ENCODE measurements at places on chromosomes 1 and 21.
A peak's percentile ranks its signal among the peaks of the same experiment; 100 is the strongest.

- no peak for DNase-seq
These were observed 3.5 kb upstream of the FCMR start for GRCh38 chr1:206925106-206925736.

DNA sequence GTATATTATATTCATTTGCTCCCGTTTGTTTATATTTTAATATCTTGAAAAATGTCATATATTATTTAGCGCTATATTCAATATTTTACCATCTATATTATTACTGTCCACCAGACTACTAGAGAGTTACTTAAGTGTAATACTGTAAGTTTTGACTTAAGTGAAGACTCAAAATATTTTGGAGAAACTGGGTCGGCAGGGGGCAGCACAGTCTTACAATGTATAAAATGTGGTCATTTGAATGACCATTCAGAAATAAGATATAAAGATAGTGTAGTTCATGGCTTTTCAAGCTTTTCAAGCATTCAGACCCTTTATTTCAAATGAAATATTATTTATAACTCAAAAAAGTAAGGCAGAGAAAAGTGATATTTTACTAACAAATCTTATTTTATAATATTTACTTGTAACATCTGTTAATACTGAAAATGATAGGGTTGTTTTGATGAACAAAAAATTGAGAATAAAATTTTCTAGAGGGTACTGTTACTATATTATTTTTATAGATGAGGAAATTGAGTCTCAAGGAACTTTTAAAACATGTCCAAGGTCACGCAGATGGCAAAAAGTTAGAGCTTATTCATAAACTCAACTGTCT is 89.0 kb upstream of the SERTAD4 start:
- peak; percentile 58 for DNase-seq

DNA sequence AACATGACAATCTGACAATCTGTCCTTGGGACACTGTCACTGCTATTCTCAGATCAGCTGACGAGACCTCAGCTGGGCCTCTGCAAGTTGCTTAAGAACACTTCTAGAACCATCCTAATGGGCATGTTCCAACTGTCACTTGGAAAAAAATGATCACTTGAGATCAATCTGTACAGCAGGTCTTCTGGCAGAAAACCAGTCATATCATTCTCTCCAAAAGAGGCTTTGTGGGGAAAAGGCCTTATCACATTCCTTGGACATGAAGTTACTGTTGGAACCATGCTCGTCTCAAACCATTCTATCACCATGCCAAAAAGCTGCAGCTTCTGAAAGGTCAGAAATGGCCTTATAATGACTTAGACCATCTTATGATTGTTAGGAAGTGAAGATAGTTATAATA is 744.2 kb downstream of the USP25 start:
- no peak for DNase-seq

DNA sequence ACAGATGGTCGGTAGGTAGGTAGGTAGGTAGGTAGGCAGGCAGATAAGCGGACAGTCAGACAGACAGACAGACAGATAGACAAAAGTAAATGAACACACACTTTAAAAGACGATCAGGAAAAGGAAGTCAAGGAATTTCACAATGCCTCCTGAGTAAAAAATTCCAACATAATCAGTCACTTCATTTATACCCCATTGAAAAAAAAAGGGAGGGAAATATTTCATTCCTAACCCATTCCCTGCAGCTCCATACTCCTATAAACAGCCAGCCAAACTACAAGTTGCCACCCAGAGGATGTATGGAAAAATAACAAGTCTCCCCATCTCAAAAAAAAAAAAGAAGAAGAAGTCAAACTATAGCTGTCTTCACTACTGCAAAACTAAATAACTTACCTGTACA is 43.4 kb downstream of the ZZZ3 start:
- DNase-seq: no peak

DNA sequence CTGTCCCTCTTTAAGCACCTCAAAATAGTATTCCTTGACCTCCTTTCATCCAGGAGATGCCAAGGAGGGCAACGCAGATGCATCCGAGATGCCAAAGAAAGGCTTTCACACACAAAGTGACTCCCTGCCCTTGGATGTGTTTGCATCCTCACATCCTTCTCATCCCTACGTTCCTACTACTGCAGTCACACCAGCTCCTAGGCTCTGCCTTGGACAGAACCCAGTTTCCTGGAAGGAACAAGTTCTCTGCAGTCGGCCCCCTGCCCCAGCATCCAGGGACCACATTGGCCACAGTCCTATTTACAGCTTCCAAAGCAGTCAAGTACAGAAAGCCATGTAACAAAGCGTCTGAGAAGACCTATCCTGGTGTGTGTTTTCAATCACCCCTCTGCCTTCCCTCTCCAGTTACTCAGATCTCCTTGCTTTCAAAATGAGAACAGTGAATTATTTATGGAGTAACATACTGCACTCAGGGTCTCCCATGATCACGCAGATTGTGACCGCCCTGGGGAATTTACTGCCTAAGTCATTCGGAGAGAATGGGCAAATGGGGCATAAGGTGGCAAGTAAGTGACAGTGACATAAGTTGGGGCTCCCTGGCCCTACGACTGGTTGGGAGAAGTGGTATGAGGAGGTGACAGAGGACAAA is 21.8 kb upstream of the SRP9 start:
- no peak for DNase-seq

DNA sequence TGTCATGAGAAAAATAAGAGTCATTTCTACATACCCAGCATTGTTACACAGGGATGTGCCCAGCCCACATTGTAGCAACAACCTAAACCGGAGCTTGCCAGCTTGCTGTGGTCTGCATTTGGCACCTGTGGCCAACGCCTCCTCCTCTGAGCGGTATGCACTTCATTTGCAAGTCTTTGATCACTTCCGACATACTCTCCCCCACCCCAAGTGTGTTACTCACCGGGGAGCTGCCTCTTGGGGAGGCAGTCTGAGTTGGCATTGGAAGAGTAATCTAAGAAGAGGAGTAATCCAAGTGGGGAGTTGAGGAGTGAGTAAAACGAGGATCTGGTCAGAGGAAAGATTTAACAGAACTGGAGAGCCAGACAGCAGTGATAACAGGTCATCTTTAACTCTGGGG is 3.8 kb downstream of the BCL9 start:
- DNase-seq: peak; percentile 66

GRCh38 chr1:203361945-203362719 is 11.2 kb upstream of the FMOD start:
- no peak for DNase-seq

DNA sequence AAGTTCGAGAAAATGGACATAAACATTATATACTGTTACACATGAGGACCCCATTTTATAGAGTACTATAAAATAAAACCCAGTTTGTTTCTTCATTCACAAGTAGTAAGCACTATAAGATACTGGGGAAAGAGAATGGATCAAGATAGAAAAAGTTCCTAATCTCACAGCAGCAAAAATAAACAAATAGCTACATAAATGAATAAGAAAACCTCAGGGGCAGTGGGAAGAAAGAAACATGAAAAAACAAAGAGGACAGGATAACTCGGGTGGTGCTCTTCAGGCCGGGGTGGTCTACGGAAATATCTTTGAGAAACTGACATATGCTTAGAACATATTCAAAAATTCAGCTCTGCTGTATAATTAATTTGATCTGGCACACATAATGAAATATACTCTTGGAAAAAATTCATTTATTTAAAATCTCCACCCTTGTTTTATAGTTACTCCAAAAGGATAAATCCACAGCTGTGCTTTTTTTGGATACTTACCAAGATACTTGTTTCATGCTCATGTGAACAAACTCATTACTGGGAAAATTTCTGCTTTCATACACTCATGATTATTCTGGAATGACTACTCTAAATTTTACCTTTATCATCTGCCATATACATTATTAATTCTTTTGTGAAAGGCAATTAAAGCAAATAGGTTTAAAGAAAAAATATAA is 20.0 kb downstream of the CEP170 start:
- no peak for DNase-seq

- DNase-seq: no peak
These were observed 231.7 kb upstream of the AJAP1 start for GRCh38 chr1:4422504-4423289.

DNA sequence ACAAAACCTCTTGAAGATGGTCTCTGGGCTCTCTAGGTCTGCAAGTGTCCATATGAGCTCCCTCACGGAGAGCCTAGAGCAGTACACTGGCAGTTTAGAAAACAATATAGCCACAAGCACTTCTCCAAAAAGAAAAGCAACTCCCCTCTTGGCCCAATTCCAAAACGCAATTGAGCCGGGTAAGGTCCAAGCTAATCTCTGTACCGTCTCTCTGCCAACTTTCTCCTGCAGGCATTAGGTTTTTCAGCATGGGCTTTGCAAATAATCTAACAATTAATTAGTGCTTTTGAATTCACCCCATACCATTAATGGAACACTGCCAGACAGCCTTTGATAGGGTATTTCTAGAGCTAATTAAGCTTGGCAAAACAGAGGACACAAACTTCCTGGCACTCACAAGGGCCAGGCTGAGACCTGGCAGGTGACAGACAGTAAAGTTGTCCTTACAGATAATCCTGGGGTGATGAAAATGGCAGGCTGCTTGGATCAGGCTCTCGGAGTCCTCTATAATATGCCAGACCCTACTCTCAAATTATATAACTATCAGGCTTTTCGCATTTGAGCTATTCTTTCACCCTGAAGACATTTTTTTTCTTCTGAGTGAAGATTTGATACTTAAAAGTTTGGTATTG is 39.8 kb downstream of the TGFBR3 start:
- DNase-seq: no peak

GRCh38 chr1:170071378-170071777 is 3.1 kb downstream of the KIFAP3 start:
- no peak for DNase-seq

DNA sequence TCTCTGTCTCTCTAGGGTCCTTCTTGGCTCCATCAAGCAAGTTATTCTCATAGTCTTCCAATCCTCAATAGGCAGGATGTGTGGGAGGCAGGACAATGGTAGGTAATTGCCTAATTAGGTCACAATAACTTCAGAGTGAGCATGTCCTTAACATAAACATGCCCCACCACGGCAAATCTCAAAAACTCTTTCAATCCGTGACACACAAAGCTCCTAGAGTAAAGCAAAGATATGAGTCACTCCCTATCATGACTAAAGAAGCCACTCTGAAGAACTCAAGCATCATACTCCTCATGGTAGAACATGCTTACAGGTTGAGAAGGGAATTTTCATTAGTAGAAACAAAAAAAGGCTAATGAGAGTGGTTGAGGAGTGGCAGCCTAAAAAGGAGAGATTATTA is 4.9 kb downstream of the HAO2 start:
- no peak for DNase-seq

- no peak for DNase-seq
These were observed 2.0 kb downstream of the HPCAL4 start for GRCh38 chr1:39689214-39689613.

GRCh38 chr1:69739251-69739605 is 171.5 kb downstream of the LRRC7 start:
- no peak for DNase-seq

GRCh38 chr21:31330144-31330483 is 13.9 kb downstream of the TIAM1 start:
- no peak for DNase-seq

DNA sequence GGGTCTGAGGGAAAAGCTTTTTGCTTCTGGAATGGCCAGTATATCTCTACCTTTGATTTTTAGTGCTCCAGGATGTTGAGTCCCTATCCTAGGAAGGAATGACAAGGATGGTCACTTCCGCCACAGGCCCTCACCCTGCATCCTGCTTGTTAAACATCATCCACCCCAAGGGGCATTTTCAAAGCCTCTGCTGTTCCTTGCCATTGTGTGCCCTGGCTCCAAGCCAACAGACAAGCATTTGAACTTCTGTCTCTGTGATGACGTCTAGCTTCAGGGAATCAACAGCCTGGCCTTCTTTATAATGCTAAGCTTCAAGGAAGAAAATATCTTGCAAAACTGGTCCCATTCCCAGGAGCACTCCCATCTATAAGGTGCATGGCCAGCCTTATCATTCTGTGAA is 12.3 kb upstream of the JAM2 start:
- no peak for DNase-seq

- DNase-seq: no peak
These were observed 125.4 kb upstream of the DAB1 start for GRCh38 chr1:57549300-57549699.

DNA sequence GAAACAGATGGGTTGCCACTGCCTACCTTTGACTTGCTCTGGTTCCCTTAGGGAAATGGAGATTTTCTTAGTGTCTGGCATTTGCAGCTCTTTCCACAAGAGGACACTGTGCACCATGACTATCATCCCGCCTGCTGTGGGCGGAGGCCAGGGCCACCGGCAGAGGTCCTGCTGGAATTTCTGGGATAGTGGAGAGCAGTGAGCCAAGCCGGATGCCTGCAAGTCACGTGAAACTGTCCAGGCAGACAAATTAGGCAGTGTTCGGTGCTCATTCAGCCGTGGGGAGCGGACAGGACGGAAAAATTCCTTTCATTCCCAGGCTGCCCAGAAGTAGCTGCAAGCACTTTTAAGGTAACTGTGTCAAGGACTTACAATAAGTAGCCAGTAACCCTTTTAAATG is 43.4 kb downstream of the IGSF5 start:
- DNase-seq: peak; percentile 66

GRCh38 chr1:90476994-90477393 is 240.1 kb downstream of the BARHL2 start:
- DNase-seq: no peak

GRCh38 chr1:47996406-47997226 is 569 bp downstream of the TRABD2B start:
- DNase-seq: no peak

GRCh38 chr1:246800756-246801155 is 76.5 kb downstream of the SCCPDH start:
- DNase-seq: no peak

Data from HCT116 (cell line).